ENCODE measurements at places on chromosomes 2 and 18.

DNA sequence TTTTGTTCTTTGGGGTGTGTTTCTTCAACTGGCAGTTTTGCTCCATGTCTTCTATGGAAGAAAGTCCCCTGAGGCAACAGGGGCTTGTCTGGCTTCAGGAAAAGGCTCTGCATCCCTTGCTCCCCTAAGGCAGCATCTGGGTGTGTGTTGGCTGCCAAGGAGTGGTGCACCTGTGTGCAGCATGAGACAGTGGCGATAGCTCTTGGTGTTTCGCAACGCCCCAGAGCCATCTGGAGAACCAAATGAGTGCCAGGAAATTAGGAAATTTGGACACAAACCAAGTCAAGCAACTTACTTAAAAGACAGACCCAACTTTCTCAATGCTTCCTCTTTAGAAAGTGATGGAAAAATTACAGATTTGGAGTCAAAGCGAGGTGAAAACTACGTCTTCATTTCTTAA is 1044.4 kb upstream of the CNTNAP5 start:
- DNase-seq, result no peak

GRCh38 chr2:36650031-36650829 is 46.3 kb upstream of the VIT start:
- DNase-seq, result peak; percentile 87

- no peak for DNase-seq
Observed at GRCh38 chr2:40535972-40536371, 84.1 kb upstream of the SLC8A1 start.

DNA sequence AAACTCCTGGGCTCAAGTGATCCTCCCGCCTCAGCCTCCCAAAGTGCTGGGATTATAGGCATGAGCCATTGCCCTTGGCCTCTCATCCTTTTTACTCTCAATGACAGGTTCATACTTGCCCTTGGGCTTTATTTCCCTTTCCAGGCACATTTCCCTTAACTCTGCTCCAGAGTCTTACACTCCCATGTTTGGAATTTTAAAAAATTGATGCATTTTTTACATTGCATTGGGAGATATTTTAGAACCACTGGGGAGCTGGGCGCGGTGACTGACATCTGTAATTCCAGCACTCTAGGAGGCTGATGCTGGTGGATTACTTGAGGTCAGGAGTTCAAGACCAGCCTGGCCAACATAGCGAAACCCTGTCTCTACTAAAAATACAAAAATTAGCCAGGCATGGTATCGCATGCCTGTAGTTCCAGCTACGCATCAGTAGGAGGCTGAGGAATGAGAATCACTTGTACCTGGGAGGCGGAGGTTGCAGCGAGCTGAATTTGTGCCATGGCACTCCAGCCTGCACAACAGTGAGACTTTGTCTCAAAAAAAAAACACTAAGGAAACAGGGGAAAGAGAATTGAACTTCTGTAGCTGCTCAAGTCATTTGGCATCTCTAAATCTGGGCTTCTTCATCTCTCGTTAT is 18.2 kb downstream of the TGIF1 start:
- DNase-seq, result no peak

- no peak for DNase-seq
Observed at GRCh38 chr2:95073856-95074662, 47.5 kb downstream of the MRPS5 start.
